ENCODE measurements at places on chromosomes 6 and 20.

- no peak overlapping the region for H3K27ac ChIP-seq
- no peak for DNase-seq
- H3K4me1 ChIP-seq, result peaks cover 3% of the 10 kb centered on the region
- H3K27me3 ChIP-seq, result no peaks in the 10 kb centered on the region
- no peak overlapping the region for H3K4me3 ChIP-seq
- H3K36me3 ChIP-seq, result peaks cover 1% of the 10 kb centered on the region
Measured at GRCh38 chr6:113493991-113494390, 363.2 kb upstream of the MARCKS start.

DNA sequence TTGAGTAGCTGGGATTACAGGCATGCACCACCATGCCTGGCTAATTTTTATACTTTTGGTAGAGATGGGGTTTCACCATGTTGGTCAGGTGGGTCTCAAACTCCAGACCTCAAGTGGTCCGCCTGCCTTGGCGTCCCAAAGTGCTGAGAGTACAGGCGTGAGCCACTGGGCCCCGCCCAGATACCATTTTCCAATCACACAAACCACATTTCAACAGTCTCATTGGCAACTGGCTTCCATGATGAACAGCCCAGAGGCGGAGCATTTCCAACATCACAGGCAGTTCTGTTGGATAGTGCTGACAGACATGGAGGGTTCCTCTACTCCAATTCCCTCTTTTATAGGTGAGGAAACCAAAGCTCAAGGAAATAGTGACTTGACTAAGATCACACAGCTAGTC is 43.9 kb upstream of the PLCB4 start:
- H3K27ac ChIP-seq, result no peak overlapping the region
- H3K36me3 ChIP-seq, result no peaks in the 10 kb centered on the region
- no peak overlapping the region for H3K4me3 ChIP-seq
- no peak for DNase-seq
- no peaks in the 10 kb centered on the region for H3K4me1 ChIP-seq

DNA sequence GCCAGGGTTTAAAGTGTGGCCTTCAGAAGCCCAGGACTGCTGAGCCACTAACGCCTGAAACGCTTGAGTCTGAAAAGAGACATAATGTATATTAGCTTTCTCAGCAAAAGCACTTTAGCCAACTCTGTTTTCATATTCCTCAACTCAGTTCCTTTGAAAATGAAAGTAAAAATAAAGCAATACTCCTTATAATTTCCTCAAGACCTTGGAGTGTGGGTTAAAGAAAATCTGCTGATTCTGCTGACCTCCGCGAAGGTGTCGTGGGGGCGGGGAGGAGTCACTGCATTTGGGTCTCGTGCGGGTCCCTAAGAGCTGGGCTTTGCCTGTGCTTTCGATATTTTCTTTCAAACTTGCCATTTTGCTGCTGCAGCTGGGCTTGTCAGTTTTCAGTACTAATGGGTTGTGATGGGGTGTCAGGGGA is 142.2 kb upstream of the ARID1B start:
- no peak for DNase-seq
- peak overlapping the region; percentile 96 for H3K27ac ChIP-seq
- no peaks in the 10 kb centered on the region for H3K36me3 ChIP-seq
- H3K4me1 ChIP-seq, result peaks cover 39% of the 10 kb centered on the region

- H3K27me3 ChIP-seq, result no peaks in the 10 kb centered on the region
- no peak overlapping the region for H3K27ac ChIP-seq
- H3K36me3 ChIP-seq, result no peaks in the 10 kb centered on the region
- DNase-seq, result no peak
- H3K4me3 ChIP-seq, result no peak overlapping the region
Measured at GRCh38 chr6:134420614-134421181, 102.8 kb upstream of the SGK1 start.

GRCh38 chr6:52523378-52524142 is 53.3 kb downstream of the TRAM2 start:
- DNase-seq, result no peak
- peaks cover 8% of the 10 kb centered on the region for H3K4me1 ChIP-seq
- peak overlapping the region; percentile 26 for H3K27ac ChIP-seq
- no peaks in the 10 kb centered on the region for H3K27me3 ChIP-seq
- H3K4me3 ChIP-seq, result no peak overlapping the region

DNA sequence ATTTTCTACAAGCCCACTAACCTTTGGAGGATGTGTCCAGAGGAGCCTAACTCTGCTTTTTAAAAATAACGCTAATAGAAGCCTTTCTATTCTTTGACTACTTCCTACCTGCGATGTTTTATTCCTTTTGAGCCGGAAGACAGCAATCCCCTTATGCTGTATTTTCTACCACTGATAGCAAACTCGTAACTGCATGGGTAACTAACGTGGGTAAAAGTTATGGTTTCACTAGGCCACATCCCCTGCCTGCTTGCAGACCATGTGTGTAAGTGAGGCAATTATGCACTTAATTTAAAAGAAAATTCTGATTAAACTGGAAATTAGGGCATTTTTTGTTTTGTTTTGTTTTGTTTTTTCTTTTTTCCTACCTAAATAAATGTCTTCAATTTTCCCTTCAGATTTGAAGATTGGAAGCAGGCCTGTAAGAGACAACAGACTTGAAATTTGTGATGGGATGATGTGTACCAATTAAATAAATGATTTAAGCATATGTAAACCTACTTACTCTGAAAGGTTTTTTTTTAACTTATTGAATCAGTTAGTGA is 931 bp downstream of the UFL1 start:
- peak overlapping the region; percentile 99 for H3K27ac ChIP-seq
- DNase-seq, result no peak
- H3K27me3 ChIP-seq, result no peaks in the 10 kb centered on the region
- peaks cover 13% of the 10 kb centered on the region for H3K4me1 ChIP-seq

- H3K4me3 ChIP-seq, result no peak overlapping the region
- no peaks in the 10 kb centered on the region for H3K27me3 ChIP-seq
- no peak for DNase-seq
- no peak overlapping the region for H3K27ac ChIP-seq
- no peaks in the 10 kb centered on the region for H3K4me1 ChIP-seq
Measured at GRCh38 chr6:21522143-21522747, 71.3 kb upstream of the SOX4 start.

GRCh38 chr6:126548300-126548699 is 208.4 kb downstream of the CENPW start:
- no peak overlapping the region for H3K27ac ChIP-seq
- H3K27me3 ChIP-seq, result no peaks in the 10 kb centered on the region

GRCh38 chr20:1685304-1686052 is 27.9 kb upstream of the SIRPG start:
- H3K27ac ChIP-seq, result no peak overlapping the region
- peaks cover 2% of the 10 kb centered on the region for H3K36me3 ChIP-seq
- H3K4me1 ChIP-seq, result no peaks in the 10 kb centered on the region
- no peak for DNase-seq
- H3K27me3 ChIP-seq, result peaks cover 8% of the 10 kb centered on the region

GRCh38 chr6:45691426-45691825 is 313.7 kb upstream of the SUPT3H start:
- no peak for DNase-seq
- peaks cover 11% of the 10 kb centered on the region for H3K27me3 ChIP-seq
- no peaks in the 10 kb centered on the region for H3K36me3 ChIP-seq
- no peak overlapping the region for H3K27ac ChIP-seq
- H3K4me3 ChIP-seq, result no peak overlapping the region

DNA sequence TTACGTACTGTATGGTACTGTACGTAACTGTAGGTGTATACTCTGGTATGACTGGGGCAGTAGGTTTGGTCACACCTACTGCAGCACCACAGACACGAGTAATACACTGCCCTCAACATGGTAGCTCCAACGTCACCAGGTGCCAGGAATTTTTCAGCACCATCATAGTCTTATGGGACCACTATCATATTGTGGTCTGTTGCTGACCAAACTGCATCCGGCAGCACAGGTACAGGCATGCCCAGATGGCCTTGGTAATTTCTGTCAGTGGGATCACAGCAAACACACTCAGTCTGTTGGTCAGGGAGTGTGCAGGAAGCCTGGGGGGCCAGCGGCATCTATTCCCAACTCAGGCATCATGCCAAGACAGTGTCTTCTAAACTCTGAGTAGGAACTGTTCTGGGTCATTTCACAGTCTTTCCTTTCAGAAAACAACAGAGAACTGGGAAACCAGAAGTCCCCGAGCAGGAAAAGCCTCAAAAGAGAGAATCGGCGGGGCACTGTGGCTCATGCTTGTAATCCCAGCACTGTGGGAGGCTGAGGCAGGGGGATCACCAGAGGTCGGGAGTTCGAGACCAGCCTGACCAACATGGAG is 5.8 kb downstream of the YTHDF1 start:
- no peak overlapping the region for H3K4me3 ChIP-seq
- H3K27ac ChIP-seq, result no peak overlapping the region
- H3K36me3 ChIP-seq, result peaks cover 25% of the 10 kb centered on the region
- no peak for DNase-seq
- peaks cover 39% of the 10 kb centered on the region for H3K4me1 ChIP-seq
- H3K27me3 ChIP-seq, result no peaks in the 10 kb centered on the region

DNA sequence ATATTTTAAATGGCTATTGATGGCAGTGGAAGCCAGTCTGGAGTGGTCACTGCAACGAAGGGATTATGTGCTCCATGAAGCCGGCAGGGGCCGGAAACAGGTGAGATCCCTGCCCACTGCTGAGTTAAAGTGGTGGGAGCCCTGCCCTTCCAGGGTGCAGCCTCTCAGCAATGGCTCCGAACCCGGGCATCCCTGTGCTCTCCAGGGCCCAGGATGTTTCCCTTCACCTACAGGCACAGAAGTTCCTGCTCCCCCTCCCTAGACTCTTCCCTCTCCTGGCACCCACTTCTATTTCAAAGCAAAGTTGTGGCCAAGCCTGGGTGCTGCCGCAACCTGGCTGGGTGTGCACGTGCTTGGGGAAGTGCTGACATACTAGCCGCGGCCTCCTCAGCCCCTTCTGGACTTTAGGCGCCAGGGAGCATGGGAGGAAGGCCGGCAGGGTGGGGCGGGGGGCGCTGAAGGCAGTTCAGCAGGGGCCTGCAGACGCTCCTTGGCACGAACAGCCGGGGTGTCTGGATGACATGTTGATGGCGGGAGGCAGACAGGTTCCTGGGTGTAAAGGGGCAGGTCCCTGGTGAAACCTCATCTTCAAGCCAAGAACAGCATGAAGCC is 452.3 kb downstream of the HTR1B start:
- H3K4me3 ChIP-seq, result no peak overlapping the region
- no peaks in the 10 kb centered on the region for H3K27me3 ChIP-seq
- no peaks in the 10 kb centered on the region for H3K4me1 ChIP-seq
- no peak overlapping the region for H3K27ac ChIP-seq
- no peak for DNase-seq

- H3K4me3 ChIP-seq, result peak overlapping the region; percentile 21
- no peak for DNase-seq
- peak overlapping the region; percentile 96 for H3K27ac ChIP-seq
- peaks cover 3% of the 10 kb centered on the region for H3K36me3 ChIP-seq
- peaks cover 49% of the 10 kb centered on the region for H3K4me1 ChIP-seq
- H3K27me3 ChIP-seq, result no peaks in the 10 kb centered on the region
Measured at GRCh38 chr20:53838311-53838868, 232.0 kb downstream of the BCAS1 start.

DNA sequence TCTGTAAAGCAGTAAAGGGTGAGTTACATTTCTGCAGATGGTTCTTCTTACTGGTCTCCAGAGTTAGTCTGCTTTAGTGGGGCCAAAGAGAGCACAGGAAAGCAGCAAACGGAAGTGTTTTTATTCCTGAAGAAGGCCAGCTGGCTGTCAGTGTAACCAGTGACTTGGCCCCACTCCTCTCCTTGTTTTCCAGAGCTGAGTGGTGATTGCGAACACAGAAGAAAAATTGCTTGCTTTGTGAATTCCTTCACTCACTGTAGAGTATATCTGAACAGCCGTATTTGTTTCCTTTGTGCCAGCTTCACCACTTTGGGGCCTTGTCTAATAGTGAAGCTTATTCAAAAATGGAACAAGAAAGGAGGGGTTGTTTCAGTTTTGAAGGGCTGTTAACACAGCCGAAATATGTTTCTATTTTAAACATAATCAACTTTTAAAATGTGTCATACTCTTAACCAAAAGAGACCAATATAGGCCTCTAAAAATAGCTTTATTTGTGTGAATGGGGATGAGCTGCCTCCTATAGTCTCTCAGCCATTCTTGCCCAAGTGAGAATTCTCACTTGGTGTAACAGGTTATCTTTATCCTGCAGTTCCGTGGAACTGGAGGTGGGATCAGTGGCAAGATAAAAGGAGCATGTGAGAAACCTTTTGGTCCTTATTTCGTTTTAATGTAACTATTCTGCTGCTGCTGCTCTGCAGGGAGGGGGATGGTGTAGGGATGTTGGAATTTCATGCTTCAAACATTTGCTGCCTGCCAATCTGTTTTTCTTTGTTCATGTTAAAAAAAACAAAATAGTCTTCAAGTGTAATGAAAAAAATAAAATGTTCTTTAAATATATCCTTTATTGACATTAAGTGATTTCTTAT is 37.8 kb downstream of the ZC2HC1B start:
- H3K4me3 ChIP-seq, result no peak overlapping the region
- H3K36me3 ChIP-seq, result peaks cover 3% of the 10 kb centered on the region
- DNase-seq, result no peak
- no peaks in the 10 kb centered on the region for H3K4me1 ChIP-seq

DNA sequence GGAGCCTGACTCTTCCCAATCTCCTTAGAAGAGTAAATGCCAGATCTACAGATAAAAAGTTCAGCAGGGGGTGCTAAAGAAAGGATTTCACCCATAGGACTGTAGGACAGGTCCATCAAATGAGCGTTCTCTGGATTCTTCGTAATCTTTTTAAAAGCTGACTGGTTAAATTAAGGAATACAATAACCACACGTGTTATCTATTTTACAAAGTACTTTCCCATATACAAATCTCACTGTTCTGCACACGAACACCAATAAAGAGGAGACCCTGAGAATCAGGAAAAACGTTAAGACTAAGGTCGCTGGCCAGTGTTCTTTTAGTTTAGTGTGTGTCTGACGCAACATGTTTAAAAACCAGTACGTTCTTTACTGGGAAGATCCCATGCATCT is 542 bp downstream of the TUBE1 start:
- H3K27me3 ChIP-seq, result peaks cover 5% of the 10 kb centered on the region
- no peak overlapping the region for H3K4me3 ChIP-seq
- peaks cover 2% of the 10 kb centered on the region for H3K4me1 ChIP-seq
- peaks cover 6% of the 10 kb centered on the region for H3K36me3 ChIP-seq

DNA sequence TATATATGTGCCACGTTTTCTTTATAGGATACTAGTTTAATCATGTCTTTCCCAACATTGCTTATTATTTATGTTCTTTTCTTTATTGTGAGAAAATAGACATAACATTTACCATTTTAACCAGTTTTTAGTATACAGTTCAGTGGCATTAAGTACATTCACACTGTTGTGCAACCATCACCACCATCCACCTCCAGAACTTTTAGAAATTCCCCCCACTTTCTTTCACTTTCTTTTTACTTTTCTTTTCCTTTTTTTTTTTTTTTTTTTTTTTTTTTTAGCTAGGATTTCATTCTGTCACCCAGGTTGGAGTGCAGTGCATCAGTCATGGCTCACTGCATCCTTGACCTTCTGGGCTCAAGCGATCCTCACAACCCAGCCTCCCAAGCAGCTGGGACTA is 18.5 kb downstream of the RBCK1 start:
- H3K27me3 ChIP-seq, result no peaks in the 10 kb centered on the region
- no peak for DNase-seq
- peaks cover 20% of the 10 kb centered on the region for H3K36me3 ChIP-seq
- H3K4me3 ChIP-seq, result no peak overlapping the region

All from memory B cell (primary cell).